Common myeloid progenitor, CD34-positive (primary cell): ENCODE measurements at places on chromosomes 16 and 17.

DNA sequence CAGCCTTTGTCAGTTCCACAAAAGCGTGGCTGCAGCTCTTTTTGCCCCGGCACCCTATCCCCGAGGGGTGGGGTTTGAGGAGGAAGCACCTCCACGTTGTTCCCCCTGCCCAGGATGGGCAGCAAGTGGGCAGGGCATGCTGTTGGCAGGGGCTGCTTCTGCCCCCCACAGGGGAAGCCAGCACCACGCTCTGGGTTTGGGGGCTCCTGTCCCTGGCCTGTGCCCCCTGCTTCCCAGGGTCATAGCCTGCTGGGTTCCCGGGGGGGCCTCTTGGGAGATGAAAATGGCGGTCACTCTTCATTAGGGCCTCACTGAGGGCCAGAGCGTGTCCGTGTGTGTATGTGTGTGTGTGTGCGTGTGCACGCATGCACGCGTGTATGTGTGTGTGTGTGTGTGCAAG lies 22.8 kb downstream of the LASP1 start:
- DNase-seq, result no peak

DNA sequence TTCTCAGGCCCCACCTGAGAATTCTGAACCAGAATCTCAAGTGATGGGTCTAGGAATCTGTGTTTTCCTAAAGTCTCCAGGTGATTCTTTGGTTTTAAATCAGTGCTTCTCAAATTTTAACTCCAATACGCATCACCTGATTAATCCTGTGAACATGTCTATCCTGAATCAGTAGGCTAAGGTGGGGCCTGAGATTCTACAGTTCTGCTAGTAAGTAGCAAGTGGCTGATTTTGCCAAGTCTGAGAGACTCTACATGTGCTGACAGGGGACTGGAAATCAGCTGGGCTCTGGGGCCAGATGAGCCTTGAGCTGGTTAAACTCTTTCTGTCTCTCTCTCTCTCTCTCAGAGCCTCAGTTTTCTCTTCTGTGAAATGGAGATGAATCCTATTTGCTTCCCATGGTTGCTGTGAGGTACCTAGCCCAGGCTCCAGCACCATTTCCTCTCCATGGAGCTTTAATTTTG lies 9.0 kb downstream of the CCR7 start:
- no peak for DNase-seq

- DNase-seq, result no peak
These were observed 113.4 kb downstream of the AMFR start for GRCh38 chr16:56312028-56312300.

DNA sequence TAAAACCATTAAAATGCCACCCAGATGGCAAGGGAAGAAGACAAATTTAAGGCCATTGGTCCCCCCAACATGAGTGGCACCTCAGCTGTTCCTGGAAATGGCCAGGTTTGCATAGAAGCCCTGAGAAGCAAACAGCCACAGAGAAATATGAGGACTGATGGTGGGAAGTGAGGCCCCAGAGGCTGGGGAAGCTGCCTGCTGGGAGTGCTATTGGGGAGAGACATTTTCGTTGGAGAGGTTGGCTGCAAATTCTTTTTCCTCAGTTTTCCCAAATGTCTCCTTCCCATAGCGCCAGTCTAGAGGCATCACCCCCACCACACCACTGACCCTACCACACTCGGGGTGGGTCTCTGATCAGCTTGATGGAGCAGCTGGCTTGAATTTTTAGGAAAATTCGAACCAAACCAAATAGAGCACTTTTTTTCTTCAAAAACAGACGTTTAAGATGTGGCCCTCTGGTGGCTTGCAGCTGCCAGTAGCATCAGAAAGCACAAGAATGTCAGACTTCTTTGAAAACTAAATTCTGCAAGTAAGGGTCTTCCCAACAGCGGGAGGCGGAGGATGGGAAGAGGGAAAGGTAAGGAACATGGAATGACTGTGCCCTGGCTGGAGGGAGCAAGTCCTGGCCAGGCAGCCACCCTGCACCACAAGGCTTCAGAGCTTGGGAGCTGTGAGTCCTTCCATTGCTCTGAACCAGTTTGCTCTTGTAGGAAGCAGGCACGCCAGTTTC lies 13.2 kb upstream of the SLC12A3 start:
- DNase-seq, result no peak

GRCh38 chr17:47287639-47288038 lies 34.0 kb downstream of the ITGB3 start:
- no peak for DNase-seq

- DNase-seq, result no peak
These were observed 45.4 kb upstream of the RASD1 start for GRCh38 chr17:17541640-17542001.

GRCh38 chr17:61927208-61928100 lies at the start of gene INTS2:
Gene INTS2, minus strand, starts transcription at chr17:61927982. Its CDS starts 1,338 bp downstream, at chr17:61926644.
- DNase-seq, result peak; percentile 98

DNA sequence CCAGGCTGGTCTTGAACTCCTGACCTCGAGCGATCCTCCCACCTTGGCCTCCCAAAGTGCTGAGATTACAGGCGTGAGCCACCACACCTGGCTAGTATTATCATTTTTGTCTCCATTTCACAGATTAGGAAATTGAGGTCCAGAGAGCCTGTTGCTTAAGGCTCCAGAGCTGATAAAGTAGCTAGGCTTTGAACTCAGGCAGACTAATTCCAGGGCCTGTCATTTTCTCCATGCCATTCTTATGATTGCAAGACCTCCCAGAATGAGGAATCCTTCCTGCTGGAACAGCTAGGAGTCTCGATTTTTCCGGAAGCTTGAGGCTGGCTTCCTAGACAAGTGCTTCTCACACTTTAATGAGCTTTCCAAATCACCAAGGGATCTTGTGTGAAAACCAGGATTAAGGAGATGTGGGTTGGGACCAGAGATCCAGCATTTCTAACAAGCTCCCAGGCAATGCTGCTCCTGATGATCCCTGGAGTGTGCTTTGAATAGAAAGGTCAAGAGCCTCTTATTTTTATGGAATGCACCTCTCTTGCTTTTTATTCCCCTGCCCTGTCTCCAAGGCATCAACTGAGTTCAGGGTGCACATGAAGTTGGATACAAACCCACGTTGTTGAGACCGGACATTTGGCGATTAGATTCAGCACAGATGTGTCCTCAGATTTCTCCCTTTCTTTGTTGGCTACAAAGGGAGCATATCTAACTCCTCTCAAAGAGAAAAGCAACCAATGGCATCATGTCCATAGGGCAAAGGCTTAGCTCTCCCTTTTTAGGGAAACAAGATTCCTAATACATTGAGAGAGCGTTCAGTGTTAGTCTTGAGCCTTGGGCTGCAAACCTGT lies 40.3 kb upstream of the FAM20A start:
- no peak for DNase-seq

GRCh38 chr16:81544261-81544660 lies 99.7 kb downstream of the CMIP start:
- peak; percentile 51 for DNase-seq

GRCh38 chr17:33968350-33969044 lies 286.6 kb upstream of the CCL2 start:
- peak; percentile 99 for DNase-seq
